ENCODE measurements at places on chromosomes 2 and 18. TPM values are rescaled to one million over a fixed set of nuclear protein-coding genes. Genes with fewer than 3 reads are reported as not detected.

The SERPINB12 gene
- total RNA-seq, result not detected

- no peak for DNase-seq
- peak overlapping the region; percentile 71 for H3K27ac ChIP-seq
- H3K4me1 ChIP-seq, result no peaks in the 10 kb centered on the region
- no peaks in the 10 kb centered on the region for H3K27me3 ChIP-seq
- H3K4me3 ChIP-seq, result no peak overlapping the region
Measured at GRCh38 chr2:62307469-62308389, 111.8 kb downstream of the B3GNT2 start.

The RAB6C gene
- 0.21 TPM for total RNA-seq

DNA sequence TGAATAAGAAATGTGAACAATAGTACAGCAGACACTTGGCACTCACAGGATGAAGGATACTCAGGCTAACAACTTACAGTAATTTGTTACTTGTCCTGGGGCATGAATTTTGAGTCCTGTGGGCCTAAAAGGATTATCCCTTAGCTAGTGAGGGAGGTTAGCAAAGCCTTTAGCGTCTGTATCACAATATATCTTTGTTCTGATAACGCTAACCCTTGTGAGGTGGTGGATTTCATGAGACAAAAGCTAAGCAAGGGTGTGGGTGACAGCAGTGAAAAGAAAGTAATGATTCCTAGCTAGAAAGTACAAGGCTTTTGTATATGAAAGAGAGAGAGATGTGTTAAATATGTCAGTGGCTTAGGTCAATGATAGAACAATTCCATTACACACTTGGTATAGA lies 46.8 kb upstream of the TTC21B start:
- no peak overlapping the region for H3K27ac ChIP-seq
- no peaks in the 10 kb centered on the region for H3K36me3 ChIP-seq
- no peak overlapping the region for H3K4me3 ChIP-seq
- H3K27me3 ChIP-seq, result no peaks in the 10 kb centered on the region
- H3K4me1 ChIP-seq, result no peaks in the 10 kb centered on the region

The EVX2 gene
- total RNA-seq, result 0.28 TPM

DNA sequence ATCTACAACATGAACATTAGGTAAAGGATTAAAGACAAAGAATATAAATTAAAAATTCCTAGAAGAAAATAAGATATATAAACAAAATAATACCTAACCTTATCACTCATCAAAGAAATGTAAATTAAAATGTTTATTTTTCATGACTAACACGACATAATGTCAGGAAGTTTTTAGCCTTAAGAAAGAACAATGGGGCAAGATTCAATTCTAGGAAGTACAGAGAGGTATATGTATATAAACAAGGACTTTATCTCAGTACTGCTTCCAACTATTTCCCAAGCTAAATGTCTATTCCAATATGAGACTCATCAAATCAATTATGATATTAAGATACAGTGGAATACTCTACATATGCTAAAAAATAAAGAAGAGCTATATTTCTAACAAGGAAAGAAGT lies 44.1 kb downstream of the TTC21B start:
- H3K36me3 ChIP-seq, result no peaks in the 10 kb centered on the region
- no peak for DNase-seq
- no peaks in the 10 kb centered on the region for H3K27me3 ChIP-seq
- no peak overlapping the region for H3K4me3 ChIP-seq
- H3K27ac ChIP-seq, result no peak overlapping the region
- H3K4me1 ChIP-seq, result no peaks in the 10 kb centered on the region

- no peaks in the 10 kb centered on the region for H3K36me3 ChIP-seq
- H3K4me1 ChIP-seq, result no peaks in the 10 kb centered on the region
- no peak for DNase-seq
- no peak overlapping the region for H3K27ac ChIP-seq
Measured at GRCh38 chr18:55908901-55909366, 320.9 kb upstream of the TCF4 start.

- H3K36me3 ChIP-seq, result no peaks in the 10 kb centered on the region
- no peaks in the 10 kb centered on the region for H3K27me3 ChIP-seq
- no peak overlapping the region for H3K4me3 ChIP-seq
- no peaks in the 10 kb centered on the region for H3K4me1 ChIP-seq
- no peak overlapping the region for H3K27ac ChIP-seq
Measured at GRCh38 chr2:204260901-204261300, 284.4 kb upstream of the PARD3B start.

DNA sequence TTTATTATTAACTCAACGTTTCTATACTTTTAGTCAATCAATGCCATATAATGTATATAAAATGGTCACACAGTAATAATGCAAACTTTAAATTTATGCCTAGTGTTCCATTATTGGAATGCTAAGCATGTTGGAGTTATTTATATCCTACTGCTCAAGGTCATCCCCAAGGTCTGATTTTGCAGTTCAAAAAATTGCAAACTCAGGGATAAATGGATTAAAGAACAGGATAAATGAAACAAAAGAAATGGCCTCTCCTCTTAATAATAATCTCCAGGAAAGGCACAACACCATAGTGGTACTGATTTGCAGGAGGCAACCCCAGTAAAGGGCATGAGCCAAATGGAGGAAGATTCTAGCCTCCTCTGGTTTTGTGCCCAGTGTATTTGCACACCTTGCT lies 436.4 kb downstream of the EPHA4 start:
- DNase-seq, result no peak
- no peaks in the 10 kb centered on the region for H3K4me1 ChIP-seq
- H3K27me3 ChIP-seq, result no peaks in the 10 kb centered on the region
- H3K36me3 ChIP-seq, result no peaks in the 10 kb centered on the region

GRCh38 chr2:13481201-13481600 lies 764.5 kb downstream of the TRIB2 start:
- no peak overlapping the region for H3K27ac ChIP-seq
- DNase-seq, result no peak
- no peaks in the 10 kb centered on the region for H3K36me3 ChIP-seq
- H3K4me3 ChIP-seq, result no peak overlapping the region

DNA sequence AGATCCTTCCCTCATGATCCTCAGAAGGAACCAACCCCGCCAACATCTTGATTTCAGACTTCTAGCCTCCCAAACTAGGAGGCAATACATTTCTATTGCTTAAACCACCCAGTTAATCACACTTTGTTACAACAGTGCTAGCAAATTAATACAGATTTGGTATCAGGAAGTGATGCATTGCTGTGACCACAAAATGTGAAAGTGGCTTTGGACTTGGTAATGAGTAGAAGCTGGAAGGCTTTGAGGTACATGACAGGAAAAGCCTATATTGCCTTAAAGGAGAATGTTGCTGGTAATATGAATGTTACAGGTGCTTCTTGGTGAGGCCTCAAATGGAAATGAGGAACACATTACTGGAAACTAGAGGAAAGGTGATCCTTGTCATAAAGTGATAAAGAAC lies 260.3 kb downstream of the SATB2 start:
- H3K4me3 ChIP-seq, result no peak overlapping the region
- no peak for DNase-seq
- H3K4me1 ChIP-seq, result peaks cover 6% of the 10 kb centered on the region
- no peak overlapping the region for H3K27ac ChIP-seq

The LRATD1 gene
- 10.2 TPM for total RNA-seq

- H3K27me3 ChIP-seq, result no peaks in the 10 kb centered on the region
- H3K27ac ChIP-seq, result no peak overlapping the region
- H3K36me3 ChIP-seq, result no peaks in the 10 kb centered on the region
- no peaks in the 10 kb centered on the region for H3K4me1 ChIP-seq
- no peak overlapping the region for H3K4me3 ChIP-seq
Measured at GRCh38 chr18:36158266-36158867, 28.7 kb downstream of the ELP2 start.

- H3K27me3 ChIP-seq, result no peaks in the 10 kb centered on the region
- no peaks in the 10 kb centered on the region for H3K36me3 ChIP-seq
- no peak overlapping the region for H3K4me3 ChIP-seq
Measured at GRCh38 chr18:43635397-43635796, 358.1 kb upstream of the SYT4 start.

DNA sequence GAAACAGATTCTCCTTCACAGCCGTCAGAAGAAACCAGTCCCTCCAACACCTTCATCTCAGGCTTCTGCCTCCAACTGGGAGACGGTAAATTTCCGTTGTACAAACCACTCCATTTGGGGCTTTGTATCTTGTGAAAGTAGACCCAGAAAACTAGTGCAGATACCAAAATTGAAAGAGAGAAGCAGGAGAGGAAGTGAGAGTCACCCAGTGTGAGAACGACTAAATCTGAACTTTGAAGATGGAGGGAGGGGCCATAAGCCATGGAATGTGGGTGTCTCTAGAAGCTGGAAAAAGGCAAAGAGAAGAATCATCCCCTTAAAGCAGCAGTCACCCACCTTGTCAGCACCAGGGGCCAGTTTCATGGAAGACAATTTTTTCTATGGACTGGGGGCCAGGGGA lies 88.3 kb upstream of the LRATD1 start:
- no peaks in the 10 kb centered on the region for H3K4me1 ChIP-seq
- H3K4me3 ChIP-seq, result no peak overlapping the region
- DNase-seq, result no peak
- H3K27ac ChIP-seq, result no peak overlapping the region

GRCh38 chr2:27148801-27149439 lies at the start of gene TCF23:
Gene TCF23 (plus strand): TSS chr2:27149004. CDS start chr2:27149134, 130 bp downstream.
- no peaks in the 10 kb centered on the region for H3K4me1 ChIP-seq
- H3K36me3 ChIP-seq, result no peaks in the 10 kb centered on the region
- H3K4me3 ChIP-seq, result peak within 1 kb of the TSS; percentile 49
- DNase-seq, result peak; percentile 94
- peak within 1 kb of the TSS; percentile 92 for H3K27ac ChIP-seq
- H3K27me3 ChIP-seq, result no peaks in the 10 kb centered on the region

DNA sequence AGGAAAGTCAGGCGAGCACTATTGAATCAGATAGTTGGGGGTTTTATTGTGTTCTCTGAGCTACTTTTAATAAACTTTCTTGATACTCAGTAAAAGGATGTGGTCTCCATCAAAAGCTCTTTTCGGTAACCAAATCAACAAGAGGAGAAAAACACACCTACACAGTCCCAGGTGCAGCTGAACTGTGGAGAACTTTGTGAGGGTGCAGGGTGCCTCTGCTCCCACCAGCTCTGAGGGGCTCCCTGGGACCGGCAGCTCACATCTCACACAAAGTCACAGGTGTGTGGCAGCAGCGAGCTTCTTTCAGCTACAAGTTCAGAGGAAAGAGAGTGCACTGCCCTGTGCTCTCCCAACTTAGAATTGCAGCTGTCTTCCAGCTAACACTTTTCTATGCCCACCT lies 650.4 kb downstream of the RNF144A start:
- H3K4me1 ChIP-seq, result no peaks in the 10 kb centered on the region
- no peaks in the 10 kb centered on the region for H3K27me3 ChIP-seq
- H3K27ac ChIP-seq, result no peak overlapping the region

The STAT4 gene
- 2.3 TPM for total RNA-seq

- H3K4me1 ChIP-seq, result no peaks in the 10 kb centered on the region
- peaks cover 7% of the 10 kb centered on the region for H3K27me3 ChIP-seq
- no peaks in the 10 kb centered on the region for H3K36me3 ChIP-seq
- H3K4me3 ChIP-seq, result no peak within 1 kb of the TSS
Measured at GRCh38 chr18:63775166-63775730, at the start of gene SERPINB7. Gene SERPINB7 (plus strand): TSS chr18:63775418. CDS start chr18:63782373, 6,955 bp downstream.

The STPG4 gene
- 1.0 TPM for total RNA-seq

The EIF5B gene
- total RNA-seq, result 21.4 TPM

GRCh38 chr2:112783187-112783714 lies 1.0 kb downstream of the IL1A start:
- DNase-seq, result no peak
- H3K4me3 ChIP-seq, result no peak overlapping the region
- H3K4me1 ChIP-seq, result no peaks in the 10 kb centered on the region
- H3K27me3 ChIP-seq, result no peaks in the 10 kb centered on the region

DNA sequence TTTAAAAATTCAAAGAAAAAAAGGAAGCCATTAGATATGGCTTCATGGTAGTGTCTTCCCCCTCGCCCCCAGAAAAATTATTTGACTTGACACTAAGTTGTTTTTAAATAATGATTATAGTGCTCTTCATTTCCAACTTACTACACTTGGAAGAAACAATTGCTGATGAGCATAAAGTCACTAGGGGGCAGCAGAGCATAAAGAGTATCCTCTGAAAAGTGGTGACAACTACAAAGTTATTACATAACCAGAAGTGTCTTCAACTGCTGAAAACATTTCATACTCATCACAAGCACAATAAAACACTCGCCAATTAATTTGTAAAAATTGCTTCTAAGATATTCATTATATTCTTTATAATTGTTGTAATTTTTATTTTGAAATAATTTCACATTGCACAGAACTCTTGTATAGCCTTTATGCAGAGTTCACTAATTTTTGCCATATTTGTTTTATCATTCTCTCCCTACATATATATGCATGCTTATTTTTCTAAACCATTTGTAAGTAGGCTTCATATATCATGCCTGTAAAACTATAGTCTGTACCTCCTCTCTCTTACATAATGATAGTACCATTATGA lies 54.9 kb downstream of the EXOC6B start:
- no peaks in the 10 kb centered on the region for H3K27me3 ChIP-seq
- H3K4me1 ChIP-seq, result no peaks in the 10 kb centered on the region
- DNase-seq, result peak; percentile 21
- H3K4me3 ChIP-seq, result no peak overlapping the region
- no peaks in the 10 kb centered on the region for H3K36me3 ChIP-seq
- H3K27ac ChIP-seq, result no peak overlapping the region

GRCh38 chr2:21422050-21422449 lies 298.3 kb downstream of the TDRD15 start:
- H3K36me3 ChIP-seq, result no peaks in the 10 kb centered on the region
- DNase-seq, result no peak
- H3K4me3 ChIP-seq, result no peak overlapping the region

GRCh38 chr2:3034396-3034795 lies 343.2 kb downstream of the EIPR1 start:
- DNase-seq, result no peak
- H3K4me3 ChIP-seq, result no peak overlapping the region
- no peaks in the 10 kb centered on the region for H3K4me1 ChIP-seq
- no peak overlapping the region for H3K27ac ChIP-seq

The OBSL1 gene
- 53.2 TPM for total RNA-seq

- H3K4me3 ChIP-seq, result no peak overlapping the region
- H3K36me3 ChIP-seq, result no peaks in the 10 kb centered on the region
- H3K27ac ChIP-seq, result no peak overlapping the region
- DNase-seq, result no peak
- H3K4me1 ChIP-seq, result no peaks in the 10 kb centered on the region
Measured at GRCh38 chr18:75363446-75364225, 63.9 kb downstream of the SMIM21 start.

GRCh38 chr18:61669320-61669719 lies 223.5 kb downstream of the RNF152 start:
- H3K4me3 ChIP-seq, result no peak overlapping the region
- H3K27ac ChIP-seq, result no peak overlapping the region
- H3K27me3 ChIP-seq, result no peaks in the 10 kb centered on the region
- no peaks in the 10 kb centered on the region for H3K4me1 ChIP-seq

GRCh38 chr2:67642046-67642382 lies 244.9 kb downstream of the ETAA1 start:
- no peak overlapping the region for H3K27ac ChIP-seq
- H3K36me3 ChIP-seq, result no peaks in the 10 kb centered on the region
- no peak overlapping the region for H3K4me3 ChIP-seq
- peaks cover 8% of the 10 kb centered on the region for H3K4me1 ChIP-seq
- no peak for DNase-seq

The ALK gene
- total RNA-seq, result 0.06 TPM

Measured in uterus (tissue), 4 donors.